ENCODE measurements at places on chromosomes 2 and 18.

GRCh38 chr18:61277808-61278207 lies 55.4 kb upstream of the CDH20 start:
- no peak for DNase-seq

- DNase-seq: no peak
Observed at GRCh38 chr2:129006901-129007300, 688.2 kb upstream of the HS6ST1 start.

DNA sequence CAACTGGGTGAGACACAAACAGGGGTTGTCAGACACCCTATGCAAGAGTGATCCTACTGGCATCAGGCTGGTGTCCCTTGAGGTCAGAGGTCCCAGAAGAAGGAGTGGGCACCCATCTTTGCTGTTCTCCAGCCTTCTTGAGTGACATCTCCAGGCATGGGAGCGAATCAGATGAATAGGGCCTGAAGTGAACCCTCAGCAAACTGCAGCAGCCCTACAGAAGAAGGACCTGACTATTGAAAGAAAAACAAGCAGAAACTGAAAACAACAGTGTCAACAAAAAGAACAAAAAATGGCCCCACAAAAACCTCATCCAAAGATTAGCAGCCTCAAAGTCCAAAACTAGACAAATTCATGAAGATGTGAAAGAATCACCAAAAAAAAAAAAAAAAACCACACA lies 1229.7 kb upstream of the CRIM1 start:
- DNase-seq: no peak

DNA sequence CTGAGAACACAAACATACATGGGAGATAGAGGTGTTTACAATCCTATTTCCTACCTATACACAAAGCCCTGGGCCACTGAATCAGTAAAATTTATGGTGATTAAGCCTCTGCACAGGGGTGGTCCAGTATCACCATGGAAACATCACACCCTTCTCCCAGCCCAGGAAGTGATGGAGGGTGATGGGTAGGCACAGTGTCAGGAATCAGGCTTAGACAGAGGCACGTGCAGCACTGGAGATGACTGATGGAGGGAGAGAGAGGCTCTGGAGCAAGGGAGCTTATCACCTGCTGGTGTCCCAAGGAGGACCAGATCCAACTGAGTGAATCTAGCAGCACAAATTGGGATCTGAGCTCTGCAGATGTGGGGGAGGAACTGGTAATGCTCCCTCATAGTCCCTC lies 117.2 kb downstream of the RPIA start:
- DNase-seq: no peak

- DNase-seq: no peak
Observed at GRCh38 chr2:191228861-191229260, 16.3 kb upstream of the MYO1B start.
